ENCODE measurements at places on chromosomes 1 and 21. TPM values are rescaled to one million over a fixed set of nuclear protein-coding genes. Genes with fewer than 3 reads are reported as not detected.

Gene LCE2C
- total RNA-seq: not detected

Gene LRRC8C
- total RNA-seq: 63.5 TPM

Gene HSPB7
- not detected for total RNA-seq

Gene GFI1
- 70.9 TPM for total RNA-seq

Gene RHD
- not detected for total RNA-seq

Gene NRIP1
- 15.7 TPM for total RNA-seq

Gene OR2L8
- total RNA-seq: not detected

Gene SLAMF6
- 28.3 TPM for total RNA-seq

Gene CLDN17
- not detected for total RNA-seq

GRCh38 chr1:211968200-211968834, 67.0 kb downstream of the INTS7 start:
- DNase-seq: no peak

DNA sequence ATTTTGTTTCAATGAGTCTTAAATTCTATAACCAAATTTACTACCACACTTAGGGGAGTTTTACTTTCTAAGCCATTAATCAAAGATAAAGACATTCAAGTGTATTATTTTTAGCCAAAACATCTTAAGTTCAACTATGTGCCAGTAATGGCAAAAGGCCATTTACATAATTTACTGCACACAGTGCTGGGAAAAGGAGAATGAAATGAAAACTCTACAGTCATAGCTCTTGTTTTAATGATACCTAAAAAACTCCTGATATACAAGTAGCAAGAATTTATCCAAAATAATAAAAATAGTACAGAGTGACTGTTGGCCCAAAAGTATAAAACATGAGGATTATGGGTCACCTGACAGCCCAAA, 42.4 kb upstream of the C1orf198 start:
- DNase-seq: no peak

DNA sequence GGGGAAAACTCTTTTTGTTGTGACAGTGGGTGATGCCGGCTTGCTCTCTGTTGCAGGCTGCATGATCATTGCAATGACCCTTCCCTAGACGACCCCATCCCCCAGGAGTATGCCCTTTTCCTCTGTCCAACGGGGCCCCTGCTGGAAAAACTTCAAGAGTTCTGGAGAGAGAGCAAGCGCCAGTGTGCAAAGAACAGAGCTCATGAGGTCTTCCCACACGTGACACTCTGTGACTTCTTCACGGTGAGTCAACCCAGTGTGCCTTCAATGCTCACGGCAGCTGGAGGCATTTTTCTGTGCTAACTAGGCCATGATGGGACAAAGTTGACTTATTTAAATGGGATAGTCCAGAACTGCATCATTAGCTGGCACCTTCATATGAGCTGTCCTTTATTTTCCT, 5.7 kb downstream of the UBASH3A start:
- no peak for DNase-seq

GRCh38 chr21:41390043-41390639, 28.3 kb downstream of the MX2 start:
- no peak for DNase-seq

DNA sequence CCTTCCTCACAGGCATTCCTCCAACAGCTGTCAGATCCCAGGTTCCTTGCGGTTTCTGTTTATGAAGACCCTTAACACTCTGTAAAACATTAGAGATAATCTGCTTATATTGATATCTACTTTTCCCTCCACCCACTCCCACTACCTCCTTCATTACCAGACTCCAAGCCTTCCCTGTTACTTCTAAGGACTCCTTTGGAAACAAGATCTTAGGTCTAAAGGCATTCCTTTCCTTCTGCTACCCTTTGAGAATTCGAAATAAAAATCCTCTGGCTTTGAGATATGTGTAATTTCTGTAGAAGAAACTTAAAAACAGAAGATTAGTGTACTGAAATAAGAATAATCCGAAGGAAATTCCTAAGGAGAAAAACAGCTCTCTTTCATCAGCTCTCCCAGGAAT, 23.7 kb upstream of the LYPLAL1 start:
- no peak for DNase-seq

DNA sequence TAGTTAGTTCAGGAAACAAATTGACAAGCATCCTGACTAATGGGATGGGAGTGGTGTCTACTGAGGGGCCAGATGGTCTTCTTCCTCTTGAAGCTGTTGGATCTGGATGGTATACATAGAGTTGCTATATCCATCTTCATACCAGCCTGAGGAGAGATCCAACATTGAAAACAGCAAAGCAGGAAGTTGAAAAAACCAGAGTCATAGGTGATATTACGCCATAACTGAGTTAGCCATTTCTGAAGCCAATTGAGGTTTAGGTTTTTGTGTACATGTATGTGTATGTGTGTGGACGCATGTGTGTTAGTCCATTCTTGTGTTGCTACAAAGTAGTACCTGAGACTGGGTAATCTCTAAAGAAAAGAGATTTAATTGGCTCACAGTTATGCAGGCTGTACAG, 2.3 kb upstream of the TSPAN2 start:
- DNase-seq: no peak

DNA sequence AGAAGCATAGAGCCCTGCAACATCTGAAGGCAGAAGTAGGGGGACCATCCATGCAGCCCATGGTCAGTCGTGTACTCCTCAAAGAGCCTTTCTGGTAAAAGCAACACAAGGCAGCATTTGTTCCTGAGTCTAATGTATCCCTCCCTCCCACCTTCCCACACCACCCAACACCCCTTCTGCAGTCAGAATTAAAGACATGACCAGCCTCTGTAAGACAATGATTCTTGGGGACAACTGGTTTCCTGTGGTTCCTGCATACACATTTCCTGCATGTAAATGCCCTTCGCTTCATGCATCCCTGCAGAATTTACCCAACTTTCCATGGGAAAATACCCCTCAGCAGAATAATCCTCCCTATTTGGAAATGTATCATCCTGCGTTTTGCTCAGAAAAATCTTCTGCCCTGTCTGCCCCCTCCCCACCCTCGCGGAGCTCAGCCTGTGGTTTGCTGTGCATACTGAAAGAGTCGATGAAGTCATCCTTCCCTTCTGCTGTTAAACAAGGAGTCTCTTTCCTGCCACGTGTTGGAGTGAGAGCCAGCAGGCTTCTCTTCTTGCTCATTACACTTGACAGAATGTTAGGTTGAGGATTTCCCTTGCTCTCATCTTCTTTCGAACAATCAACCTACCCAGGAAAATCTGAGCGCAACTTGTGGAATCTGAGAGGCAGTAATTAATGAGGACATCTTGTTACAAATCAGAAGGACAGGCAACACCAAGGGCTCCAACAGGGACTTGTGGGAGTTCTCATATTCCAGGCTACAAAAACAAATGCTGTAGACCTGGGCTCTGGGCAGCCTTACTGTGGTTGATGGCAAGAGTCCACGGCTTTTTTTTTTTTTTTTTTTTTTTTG, 4.7 kb downstream of the TNN start:
- no peak for DNase-seq

DNA sequence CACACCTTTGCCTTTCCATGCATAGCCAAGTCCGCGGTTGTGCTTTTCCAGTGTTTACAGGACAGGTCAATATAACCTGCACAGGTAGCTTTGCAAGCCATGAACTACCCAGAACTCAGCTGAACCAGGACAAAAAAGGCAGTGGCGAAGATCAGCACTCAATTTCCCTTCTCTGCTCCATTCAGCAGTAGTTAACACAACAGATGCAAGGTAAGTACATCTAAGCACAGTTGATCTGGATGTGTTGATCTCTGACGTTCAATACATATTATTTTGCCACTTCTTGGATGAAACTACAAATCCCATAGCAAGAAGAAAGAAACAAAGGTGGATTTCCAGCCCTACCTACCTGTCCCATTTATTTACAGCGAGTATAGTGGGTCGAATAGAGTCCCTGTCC, 146.6 kb upstream of the KRTAP19-8 start:
- no peak for DNase-seq

DNA sequence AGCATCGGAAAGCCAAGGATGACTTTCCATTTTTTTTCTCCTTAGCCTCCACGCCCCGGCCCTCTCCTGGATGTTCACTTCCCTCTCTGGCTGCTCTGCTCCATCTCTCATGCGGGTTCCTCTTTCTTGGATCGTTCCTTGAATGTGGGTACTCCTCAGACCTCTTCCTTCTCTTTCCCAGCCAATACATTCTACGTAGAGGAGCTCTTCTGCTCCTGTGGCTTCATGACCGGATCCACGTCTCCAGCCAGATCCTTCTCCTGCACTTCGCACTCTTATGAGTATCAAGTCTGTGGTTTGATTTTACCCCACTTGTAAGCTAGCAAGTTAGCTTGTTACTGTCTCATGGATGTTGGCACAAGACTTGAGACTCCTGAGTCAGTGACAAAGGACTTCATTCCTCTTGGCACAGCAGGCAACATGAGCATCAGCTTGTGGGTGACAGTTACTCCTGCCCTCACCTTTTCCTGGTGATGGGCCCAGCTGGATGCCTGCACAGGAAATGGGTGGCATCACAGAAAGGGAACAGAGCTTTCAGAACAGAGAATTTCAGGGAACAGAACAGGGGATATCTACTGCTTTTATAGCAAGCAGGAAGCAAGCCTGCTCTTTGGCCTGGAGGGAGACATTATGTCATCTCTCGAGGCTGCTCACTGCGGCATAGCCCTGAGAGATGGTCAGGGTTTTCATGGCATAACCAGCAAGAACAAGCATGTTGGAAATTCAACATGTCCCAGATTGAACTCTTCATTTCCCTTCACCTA, 100.1 kb upstream of the KIF26B start:
- no peak for DNase-seq

DNA sequence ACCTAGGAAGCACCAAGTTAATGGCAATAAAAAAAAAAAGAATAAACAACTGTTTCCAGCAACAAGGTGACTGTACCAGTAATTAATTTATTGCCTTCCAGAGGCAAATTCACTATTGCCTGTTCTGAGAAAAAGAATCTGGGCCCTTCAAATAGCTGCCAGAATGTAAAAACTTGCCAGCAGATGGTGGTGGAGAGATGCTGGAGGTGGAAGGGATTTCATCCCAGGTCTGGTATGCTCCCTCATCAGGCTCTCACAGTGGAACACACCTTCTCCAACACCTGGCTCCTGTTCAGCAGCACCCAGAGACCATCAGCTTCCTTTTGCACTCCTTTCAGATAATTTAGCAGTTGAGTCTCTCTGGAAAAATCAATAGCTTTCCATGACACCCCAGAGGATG, 792.9 kb upstream of the ADAMTS5 start:
- DNase-seq: no peak

DNA sequence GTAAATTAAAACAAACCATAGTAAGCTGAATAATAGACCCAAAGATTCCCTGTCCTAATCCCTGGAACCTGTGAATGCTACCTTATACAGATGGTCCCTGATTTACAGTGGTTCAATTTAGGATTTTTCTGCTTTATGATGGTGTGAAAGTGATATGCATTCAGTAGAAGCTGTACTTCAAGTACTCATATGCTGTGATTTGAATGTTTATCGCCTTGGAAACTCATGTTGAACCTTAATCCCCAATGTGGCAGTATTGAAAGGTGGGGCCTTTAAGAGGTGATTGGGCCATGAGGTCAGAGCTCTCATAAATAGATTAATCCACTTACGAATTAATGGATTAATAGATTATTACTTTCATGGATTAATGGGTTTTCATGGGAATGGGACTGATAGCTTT, 10.6 kb upstream of the RRP15 start:
- no peak for DNase-seq

GRCh38 chr21:17427157-17427556, 85.7 kb upstream of the CXADR start:
- DNase-seq: no peak

DNA sequence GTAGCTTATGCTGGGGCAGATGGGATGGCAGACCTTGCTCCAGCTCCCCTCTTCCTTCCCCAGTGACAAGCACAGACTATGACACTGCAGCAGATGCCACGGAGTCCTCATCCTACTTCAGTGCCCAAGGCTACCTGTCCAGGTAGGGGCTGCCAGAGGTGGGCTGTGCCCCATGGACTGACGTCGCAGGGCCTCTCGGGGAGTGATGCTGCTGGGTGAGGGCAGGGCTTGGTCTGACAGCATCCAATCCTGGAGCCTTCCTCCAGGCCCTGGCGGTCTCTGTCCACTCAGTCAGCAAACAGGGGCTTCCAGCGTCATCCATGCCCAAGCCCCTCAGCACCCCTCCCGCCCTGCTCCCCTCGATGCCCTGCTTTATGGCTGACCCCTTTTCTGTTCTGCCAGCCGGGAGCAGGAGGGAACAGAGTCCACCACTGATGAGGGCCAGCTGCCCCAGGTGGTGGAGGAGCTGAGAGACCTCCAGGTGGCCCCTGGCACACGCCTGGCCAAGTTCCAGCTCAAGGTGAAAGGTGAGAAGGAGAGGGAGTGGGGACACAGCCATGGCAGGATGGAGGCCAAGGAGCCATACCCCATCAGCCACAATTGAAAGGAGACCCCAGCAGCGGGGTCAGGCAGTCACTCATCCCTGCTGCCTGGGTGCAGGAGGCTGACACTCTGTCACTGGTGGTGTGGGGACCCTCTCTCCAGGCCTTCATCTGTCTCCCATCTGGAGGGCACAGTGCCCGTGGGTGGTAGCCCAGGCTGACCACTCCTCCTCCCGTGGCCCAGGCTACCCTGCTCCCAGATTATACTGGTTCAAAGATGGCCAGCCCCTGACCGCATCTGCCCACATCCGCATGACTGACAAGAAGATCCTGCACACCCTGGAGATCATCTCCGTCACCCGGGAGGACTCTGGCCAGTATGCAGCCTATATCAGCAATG, 73.6 kb downstream of the TRIM11 start:
- DNase-seq: no peak

- no peak for DNase-seq
These were observed 8.3 kb upstream of the PTPRF start for GRCh38 chr1:43522431-43522775.

DNA sequence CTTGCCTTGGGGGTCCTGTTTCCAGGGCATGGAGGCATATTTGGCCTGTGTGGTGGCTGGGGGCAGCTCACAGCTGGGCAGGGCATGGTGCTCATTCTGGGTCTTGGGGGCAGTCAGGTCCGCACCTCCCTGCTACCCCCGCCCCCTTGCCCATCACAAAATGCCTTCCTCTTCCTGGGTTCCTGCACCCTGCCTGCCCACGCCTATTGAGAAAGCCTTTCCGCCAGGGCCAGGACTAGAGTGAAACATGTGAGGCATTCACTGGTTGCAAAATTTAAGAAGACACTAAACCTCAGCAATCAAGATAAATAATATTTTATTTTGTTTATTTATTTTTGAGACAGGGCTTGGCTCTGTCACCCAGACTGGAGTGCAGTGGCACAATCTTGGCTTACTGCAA, 19.7 kb downstream of the PTAFR start:
- DNase-seq: no peak

GRCh38 chr1:215833941-215834729, 267.0 kb downstream of the KCTD3 start:
- no peak for DNase-seq
